ENCODE measurements at places on chromosomes 13 and 19.

GRCh38 chr13:40428354-40428753 lies 238.1 kb downstream of the FOXO1 start:
- peak; percentile 89 for DNase-seq

DNA sequence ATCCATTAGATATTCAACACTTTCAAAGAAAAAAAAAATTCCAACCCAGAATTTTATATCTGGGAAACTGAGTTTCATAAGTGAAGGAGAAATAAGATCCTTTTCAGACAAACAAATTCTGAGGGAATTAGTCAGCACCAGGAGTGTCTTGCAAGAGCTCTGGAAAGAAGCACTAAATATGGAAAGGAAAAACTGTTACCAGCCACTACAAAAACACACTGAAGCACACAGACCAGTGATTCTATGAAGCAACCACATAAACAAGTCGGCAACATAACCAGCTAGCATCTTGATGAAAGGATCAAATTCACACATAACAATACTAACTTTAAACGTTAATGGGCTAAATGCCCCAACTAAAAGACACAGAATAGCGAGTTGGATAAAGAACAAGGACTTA lies 368.4 kb upstream of the MIR17HG start:
- no peak for DNase-seq

DNA sequence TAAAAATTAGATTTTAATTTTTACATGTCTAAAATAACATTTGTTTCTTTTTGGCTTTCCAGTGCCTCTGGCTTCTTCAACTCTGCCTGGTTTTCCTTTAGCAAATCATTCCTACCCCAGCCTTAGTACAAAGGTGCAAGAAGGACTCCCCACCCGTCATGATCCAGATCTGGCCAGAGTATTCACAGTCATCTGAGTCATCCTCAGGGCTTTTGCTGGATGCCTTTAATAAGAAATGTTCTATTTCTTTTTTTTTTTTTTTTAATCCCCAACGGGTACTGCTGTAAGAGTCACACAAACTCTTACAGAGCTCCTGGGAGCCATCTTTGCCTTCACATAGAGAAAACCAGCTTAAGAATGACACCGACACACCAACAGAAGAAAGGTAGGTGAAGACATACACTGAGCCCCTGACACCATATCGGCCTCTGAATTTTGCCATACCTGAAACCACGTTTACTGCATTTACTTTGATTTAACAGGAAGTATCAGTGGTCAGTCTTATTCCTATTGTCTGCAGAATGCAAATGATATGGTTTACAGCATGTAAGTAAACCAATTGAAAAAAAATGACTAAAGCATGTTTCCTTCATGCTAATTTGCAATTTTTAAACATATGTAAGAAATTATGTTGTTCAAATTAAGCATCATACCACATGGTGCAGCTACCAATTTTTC lies 184.4 kb downstream of the NALCN start:
- no peak for DNase-seq

DNA sequence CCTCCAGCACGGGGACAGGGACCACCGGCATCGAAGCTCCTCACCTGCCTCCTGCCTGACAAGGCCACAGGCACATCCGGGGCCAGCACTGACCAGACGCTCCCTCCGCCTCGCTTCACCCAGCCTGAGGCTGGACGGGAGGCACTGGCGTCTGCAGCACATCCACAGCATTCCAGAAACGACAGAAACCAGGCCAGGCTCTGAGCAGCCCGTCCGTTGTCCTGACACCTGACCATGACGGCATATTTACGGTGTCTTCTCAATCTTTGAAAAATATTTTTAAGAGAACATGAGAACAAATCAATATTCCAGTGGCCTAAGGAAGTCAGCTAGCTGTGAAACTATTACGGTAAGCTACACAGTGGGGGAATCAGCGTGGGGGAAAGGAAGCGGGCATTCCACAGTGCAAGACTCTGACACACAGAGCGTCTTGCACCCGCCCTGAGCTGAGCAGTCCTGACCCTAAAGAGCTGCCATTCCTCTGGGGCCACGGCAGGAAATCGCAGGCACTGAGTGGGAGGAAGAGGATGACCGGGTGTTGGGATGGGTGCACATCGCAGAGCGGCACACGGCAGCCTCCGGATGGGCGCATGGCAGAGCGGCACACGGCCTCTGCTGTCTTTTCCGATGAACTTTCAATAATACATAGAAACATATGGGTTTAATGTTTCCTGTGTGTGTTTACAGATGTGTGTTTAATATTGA lies 26.8 kb downstream of the RASA3 start:
- no peak for DNase-seq

- no peak for DNase-seq
These were observed 2.8 kb upstream of the ERFL start for GRCh38 chr19:41930926-41931592.

DNA sequence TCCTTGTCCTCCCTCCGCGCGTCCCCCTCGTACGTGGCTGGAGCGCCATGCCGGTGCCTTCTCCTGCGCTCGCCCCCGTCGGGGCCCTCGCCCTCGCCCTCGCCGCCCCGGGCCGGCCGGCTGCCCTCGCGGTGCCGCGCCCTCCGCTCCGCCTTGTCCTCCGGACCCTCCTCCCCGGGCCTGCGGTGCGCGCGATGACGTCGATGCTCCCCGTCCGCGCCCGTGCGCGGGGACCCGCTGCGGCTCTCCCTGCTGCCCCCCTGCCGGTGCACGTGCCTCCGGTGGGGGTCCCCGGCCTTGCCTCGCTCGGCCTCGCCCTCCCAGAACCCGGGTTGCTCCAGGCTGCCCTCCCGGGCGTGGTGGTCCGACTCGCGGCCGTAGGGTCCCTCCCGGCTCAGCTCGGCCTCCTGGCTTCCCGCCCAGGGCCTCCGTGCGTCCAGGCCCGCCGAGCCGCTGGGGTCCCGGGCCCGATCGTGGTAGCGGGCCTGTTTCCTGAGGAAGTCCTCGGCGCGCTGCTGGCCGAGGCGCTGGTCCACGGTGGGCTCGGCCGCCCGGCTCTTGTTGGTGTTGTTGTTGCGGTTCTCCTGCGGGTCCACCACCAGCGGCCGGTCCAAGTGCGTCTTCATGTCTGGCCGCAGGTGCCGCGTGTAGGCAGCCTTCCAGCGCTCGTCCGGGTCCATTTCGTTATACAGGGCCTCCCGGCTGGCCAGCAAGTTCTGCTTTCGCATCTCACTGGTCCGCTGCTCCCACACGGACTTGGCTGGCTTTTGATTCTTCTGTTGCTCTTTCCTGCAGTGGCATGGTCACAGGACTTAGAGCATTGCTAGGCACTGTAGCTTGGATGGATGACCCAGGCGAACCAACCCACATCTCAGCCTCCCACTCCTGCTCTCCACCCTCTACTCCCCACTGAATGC lies 148.6 kb downstream of the IER2 start:
- no peak for DNase-seq

GRCh38 chr13:110498327-110498726 lies 63.2 kb downstream of the RAB20 start:
- DNase-seq: no peak

- peak; percentile 7 for DNase-seq
These were observed 172.7 kb upstream of the MAB21L1 start for GRCh38 chr13:35649162-35649561.

DNA sequence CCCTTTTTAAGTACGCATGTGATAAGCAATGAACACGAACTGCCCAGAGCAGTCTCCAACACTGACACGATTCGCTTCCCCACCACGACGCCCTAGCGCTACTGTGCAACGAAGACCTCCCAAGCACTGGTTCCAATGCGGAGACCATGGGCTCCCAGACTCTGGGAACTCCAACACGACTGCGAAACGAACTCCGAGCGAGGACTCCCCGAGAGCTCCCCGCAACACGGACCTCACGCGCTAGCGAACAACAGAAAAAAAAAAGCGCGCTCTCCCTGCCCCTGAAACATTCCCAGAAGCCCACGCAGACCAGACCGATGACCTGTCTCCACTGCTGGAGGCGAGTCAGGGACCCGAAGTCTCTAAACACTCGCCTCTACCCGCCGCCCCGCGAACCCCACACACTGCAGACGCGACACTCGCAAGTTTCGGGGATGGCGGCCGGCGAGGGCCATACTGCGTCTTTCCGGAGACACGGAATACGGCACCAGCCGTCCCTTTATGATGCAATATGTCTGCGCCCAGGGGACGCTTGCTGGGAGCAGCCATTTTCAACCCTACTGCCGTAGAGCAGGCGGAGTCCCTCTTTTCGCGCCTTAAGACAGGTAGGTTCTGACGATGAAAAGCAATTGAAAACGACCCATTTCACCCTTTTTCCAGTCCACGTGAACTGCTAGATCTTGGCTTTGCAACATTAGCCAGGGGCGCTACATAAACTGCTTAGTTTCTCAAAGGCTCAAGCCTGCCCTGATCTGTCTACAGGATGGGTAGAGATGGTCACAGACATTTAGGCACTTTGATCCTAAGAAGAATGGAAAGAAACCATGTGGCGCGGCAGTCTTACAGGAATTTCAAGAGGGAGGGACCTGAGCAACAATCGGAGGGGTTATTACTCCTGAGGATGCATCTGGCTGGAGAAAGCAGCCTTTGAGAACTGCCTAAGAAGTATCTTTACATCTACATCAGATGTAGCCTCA lies at the start of gene ZNF577:
ZNF577 (minus strand) TSS at position 430 of the 977 bp plus-strand sequence. CDS start 7,569 bp downstream, outside the sequence.
- DNase-seq: peak; percentile 78

GRCh38 chr19:6530386-6531162 lies at the start of gene TNFSF9:
Gene TNFSF9 (plus strand): TSS chr19:6531026. CDS start chr19:6531037, 11 bp downstream.
- peak; percentile 97 for DNase-seq

- DNase-seq: peak; percentile 23
These were observed 185.3 kb downstream of the LHFPL6 start for GRCh38 chr13:39417643-39418042.

GRCh38 chr13:59865398-59865797 lies 298.3 kb downstream of the DIAPH3 start:
- DNase-seq: no peak

DNA sequence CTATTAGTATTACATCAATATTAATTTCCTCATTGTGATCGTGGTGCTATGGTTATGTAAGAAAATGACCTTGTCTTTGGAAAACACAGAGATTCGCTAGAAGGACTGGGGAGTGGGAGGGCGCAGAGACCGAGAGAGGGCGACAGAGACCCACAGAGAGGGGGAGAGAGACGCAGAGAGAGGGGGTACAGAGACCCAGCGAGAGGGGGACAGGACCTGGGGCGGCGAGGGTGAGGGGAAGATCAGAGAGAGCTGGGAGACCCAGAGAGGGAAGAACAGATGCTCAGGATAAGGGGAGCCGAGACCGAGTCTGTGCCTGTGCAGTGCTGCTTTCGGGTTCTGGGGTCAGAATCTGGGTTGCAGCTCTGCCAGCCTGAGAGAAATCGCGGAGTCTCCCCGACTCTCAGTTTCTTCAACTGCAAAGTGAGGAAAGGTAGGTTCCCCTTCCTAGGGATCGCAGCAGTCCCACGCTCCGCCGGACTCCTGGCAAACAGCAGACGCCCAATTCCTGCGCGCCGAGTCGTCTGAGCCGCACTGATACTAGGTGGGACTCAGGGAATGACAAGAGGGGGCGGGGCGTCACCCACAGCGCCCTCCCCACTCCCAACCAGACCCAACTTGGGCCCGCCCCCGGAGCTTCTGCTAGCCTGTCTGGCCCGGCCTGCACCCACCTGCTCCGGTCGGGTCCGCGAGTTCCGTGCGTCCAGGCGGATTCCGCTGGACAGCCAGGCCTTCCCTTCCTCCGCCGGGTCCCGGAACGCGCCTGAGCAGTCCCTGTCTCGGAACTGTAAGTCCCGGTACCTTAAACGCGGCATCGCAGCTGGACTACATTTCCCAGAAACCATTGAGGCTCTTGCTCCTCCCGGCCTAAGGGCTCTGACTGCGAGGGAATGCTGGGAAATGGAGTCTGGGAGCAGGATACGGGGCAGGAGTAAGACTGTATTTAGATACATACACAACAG lies 15.3 kb downstream of the IZUMO2 start:
- DNase-seq: peak; percentile 72

DNA sequence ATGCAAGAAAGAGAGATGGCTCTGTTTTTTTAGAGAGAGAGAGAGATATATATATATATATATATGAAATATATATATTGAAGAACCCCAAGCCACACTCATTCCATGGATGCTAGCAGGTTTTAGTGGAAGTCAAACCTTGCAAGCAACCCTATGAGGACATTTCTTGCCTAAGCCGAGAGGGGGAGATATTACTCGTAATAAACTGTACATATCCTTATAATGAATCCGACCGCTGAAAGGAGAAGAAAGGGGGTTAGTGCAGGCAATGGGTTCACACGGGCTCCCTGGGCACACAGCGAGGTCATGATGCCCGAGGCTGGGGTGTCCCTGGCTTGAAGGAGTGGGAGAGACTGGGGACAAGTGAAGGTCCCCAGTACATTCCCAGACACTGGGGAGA lies 78.3 kb downstream of the IER2 start:
- no peak for DNase-seq

- DNase-seq: peak; percentile 84
These were observed 286.5 kb downstream of the MYO16 start for GRCh38 chr13:108915634-108916512.

- DNase-seq: no peak
These were observed 662 bp downstream of the CBARP start for GRCh38 chr19:1237027-1237659.

GRCh38 chr13:42125046-42125445 lies 76.6 kb downstream of the DGKH start:
- no peak for DNase-seq

- no peak for DNase-seq
These were observed 305.6 kb upstream of the TMTC4 start for GRCh38 chr13:100980171-100980570.

GRCh38 chr19:51614789-51615188 lies 15.4 kb downstream of the SIGLEC5 start:
- DNase-seq: no peak

DNA sequence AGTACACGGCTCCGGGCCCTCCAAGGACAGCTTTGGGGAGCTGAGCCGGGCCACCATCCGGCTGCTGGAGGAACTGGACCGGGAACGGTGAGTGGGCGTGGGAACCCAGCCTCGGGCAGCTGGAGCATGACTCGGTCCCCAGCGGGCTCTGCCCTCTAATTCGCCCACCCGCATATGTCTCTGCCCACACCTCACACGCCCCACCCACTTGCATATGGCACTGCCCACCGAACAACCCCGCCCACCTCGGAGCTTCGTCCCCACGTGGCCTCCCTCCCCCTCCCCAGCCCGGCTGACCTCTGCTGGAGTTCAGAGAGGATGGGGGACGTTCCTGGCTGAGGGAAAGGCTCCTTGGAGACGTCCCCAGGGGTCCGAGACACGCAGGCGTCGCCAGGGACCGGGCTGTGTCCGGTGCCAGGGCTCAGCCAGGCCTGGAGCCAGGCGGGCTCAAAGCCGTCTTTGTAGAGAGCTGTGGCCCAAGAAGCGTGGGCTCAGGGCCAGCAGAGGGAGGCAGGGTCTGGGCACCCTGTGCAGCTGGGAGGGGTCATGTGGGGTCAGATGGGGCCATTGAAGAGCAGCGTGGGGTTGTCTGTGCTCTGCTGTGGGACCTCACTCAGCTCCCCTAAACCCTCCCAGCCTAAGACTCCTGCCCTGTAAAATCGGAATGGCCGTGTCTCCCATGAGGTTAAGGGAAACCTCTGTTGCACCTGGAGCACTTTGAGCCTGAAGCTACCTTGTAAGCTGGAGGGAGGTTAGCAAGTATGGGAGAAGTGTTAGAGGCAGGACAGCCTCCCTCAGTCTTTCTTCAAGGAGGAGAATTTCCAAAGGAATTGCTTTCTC lies 3.8 kb downstream of the APC2 start:
- peak; percentile 28 for DNase-seq

- DNase-seq: no peak
These were observed 10.9 kb downstream of the ARHGEF1 start for GRCh38 chr19:41893899-41894298.

- peak; percentile 88 for DNase-seq
These were observed 52.9 kb downstream of the OR10H4 start for GRCh38 chr19:16001481-16002312.

GRCh38 chr13:39144941-39145533 lies 106.8 kb downstream of the NHLRC3 start:
- DNase-seq: peak; percentile 40
